T1000 (cell line): ENCODE measurements at places on chromosomes 3 and 15.

DNA sequence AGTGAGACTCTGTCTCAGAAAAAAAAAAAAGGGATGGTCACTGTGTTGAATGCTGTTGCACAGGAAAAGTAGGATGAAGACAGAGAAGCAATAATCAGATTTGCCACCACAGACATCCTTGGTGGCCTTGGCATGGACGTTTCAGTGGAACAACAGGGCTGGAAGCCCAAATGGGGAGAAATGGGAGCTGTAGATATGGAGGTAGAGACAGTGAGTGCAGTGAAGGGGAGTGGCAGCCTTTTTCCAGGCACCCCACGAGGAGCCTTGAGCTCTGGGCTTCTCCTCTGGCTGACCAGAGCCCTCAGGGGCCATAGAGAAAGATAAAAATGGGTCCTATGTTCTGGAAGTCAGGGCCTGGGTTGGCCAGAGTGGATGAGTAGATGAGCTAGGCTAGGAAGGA lies 12.3 kb upstream of the DOCK3 start:
- no peak for DNase-seq

GRCh38 chr3:25817107-25817506 lies 27.2 kb downstream of the OXSM start:
- DNase-seq, result no peak

GRCh38 chr15:52206446-52206845 lies 15.3 kb upstream of the GNB5 start:
- no peak for DNase-seq

GRCh38 chr3:190533511-190534281 lies 19.8 kb downstream of the IL1RAP start:
- DNase-seq, result peak; percentile 61

- peak; percentile 8 for DNase-seq
These were observed 195.9 kb upstream of the LRRN1 start for GRCh38 chr3:3603351-3603750.

DNA sequence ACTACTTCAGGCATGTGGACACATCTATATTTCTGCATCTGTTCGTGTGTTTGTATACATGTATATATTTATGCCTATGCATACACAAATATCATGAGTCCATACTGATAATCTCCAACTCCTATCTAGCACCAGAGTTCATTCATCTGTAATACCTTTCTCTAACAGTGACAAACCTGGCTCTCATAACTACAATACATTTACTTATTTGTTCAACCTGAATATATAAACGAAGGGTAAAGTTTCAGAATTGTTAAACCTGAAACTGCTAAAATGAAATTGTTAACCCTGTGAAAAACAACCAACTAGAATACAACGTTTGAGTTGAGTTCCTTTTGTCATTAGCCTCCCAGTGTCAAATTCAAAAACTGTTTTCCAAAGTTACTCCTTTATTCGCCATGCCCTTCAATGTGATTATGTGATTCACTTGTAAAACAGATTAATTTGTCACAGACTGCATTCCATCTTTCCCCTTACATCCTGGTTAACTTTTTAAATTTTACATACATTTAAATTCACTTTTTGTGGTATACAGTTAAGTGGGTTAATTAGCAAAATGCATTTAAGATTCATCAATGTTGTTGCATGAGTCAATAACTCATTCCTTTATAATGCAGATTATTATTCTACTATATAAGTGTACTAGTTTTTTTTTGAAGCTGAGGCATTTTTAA lies 58.5 kb downstream of the PIK3R4 start:
- no peak for DNase-seq

DNA sequence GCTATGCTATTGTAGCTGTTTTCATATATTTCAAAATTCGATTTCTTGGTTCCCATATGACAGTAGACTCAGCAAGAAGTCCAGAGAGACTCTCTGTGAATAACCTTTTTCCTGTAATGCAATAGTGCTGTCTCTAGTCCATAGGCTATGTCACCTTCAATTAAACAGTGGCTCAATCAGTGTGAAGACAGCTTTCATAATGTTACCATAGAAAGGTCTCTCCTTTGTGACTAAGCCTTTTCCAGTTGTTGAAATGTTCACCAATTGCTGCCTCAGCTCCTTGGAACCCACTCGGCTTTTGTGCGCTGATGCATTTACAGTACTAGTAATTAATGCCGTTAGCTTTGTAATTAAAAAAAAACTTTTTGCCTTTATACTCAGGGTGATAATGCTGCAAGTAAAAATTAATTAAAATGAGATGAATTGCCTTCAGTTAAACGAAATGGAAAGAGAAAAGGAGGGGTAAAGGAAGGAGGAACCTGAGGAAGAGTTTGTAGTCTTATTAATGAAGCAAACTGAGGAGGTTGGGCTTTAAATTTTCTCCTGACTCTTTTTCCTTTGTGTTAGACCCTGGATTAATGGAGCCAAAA lies 214.8 kb downstream of the LSAMP start:
- no peak for DNase-seq

DNA sequence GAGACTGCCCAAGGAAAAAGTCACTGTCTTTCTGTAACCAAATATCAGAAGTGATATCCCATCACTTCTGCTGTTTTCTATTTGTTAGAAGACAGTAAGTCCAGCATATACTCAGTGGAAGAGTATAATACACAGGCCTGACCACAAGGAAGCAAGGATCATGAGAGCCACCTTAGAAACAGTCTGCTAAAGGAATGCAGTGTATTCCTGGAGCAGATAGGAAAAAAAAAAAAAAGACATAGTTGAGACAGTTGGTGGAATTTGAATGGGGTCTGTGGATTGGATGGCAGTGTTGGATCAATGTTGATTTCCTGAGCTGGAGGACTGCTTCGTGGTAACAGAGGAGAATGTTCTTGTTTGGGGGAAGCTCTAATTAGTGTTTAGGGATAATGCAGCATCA lies 26.5 kb upstream of the FBXL2 start:
- no peak for DNase-seq

GRCh38 chr3:14300721-14301399 lies 101.5 kb upstream of the SLC6A6 start:
- DNase-seq, result no peak

- no peak for DNase-seq
These were observed 116.1 kb upstream of the CMC1 start for GRCh38 chr3:28125342-28125741.

- no peak for DNase-seq
These were observed 246.8 kb upstream of the ALCAM start for GRCh38 chr3:105119801-105120340.

GRCh38 chr15:40695469-40695890 lies 506 bp downstream of the RAD51 start:
- DNase-seq, result no peak

GRCh38 chr3:134201201-134202130 lies 49.2 kb downstream of the RYK start:
- peak; percentile 7 for DNase-seq

DNA sequence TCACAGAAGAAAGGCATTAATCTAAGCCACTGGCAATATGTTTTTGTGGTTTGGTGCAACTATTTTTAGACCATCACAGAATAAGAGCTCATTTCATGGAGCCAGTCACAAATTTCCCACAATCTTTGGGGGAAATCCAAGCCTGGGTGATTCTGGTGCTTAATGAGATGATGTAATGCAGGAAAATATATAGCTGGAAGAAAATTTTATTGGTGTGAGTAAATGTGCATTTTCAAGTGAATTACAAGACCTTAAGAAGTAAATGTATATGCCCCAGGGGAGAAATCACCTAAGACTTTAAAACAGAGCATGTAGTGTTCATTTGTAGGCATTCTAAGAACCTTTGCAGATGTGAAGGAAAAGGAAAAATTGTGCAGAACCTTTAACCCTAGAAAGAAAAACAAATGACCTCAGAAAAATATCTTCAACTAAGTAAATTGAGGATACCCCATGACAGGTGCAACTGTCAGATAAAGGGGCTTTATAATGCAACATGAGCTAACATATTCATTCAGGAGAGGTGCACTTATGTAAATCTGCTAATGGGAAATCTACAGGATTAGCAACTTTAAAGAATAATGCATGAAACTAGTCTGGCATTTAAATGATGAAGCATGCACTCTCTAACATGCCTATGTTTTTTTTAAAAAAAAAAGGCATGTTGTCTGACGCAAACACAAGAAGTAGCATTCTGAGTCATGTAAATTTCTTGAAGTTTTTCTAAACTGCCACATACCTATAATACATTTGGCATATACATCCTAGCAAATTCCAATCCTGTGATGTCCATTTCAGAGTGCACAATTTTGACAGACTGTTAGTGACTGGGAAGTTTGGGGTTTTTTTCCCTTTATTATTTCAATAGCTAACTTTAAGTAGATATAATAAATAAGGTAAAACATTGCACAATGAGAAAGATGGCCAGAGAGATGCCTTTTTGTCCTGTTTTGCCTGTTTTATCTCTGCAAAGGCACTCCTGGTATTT lies 105.1 kb downstream of the MEX3B start:
- no peak for DNase-seq

GRCh38 chr3:157775446-157775845 lies 272.2 kb upstream of the VEPH1 start:
- no peak for DNase-seq

GRCh38 chr15:56034514-56034913 lies 41.1 kb upstream of the NEDD4 start:
- DNase-seq, result no peak

GRCh38 chr15:68228143-68228970 lies 1.2 kb downstream of the CLN6 start:
- no peak for DNase-seq

GRCh38 chr15:31358957-31359701 lies 32.5 kb downstream of the KLF13 start:
- DNase-seq, result no peak

GRCh38 chr3:72134989-72135451 lies 350.1 kb upstream of the PROK2 start:
- DNase-seq, result no peak

- no peak for DNase-seq
These were observed 59.4 kb upstream of the TFRC start for GRCh38 chr3:196141052-196141865.

- DNase-seq, result no peak
These were observed 70.7 kb downstream of the SRGAP3 start for GRCh38 chr3:9178697-9179096.

DNA sequence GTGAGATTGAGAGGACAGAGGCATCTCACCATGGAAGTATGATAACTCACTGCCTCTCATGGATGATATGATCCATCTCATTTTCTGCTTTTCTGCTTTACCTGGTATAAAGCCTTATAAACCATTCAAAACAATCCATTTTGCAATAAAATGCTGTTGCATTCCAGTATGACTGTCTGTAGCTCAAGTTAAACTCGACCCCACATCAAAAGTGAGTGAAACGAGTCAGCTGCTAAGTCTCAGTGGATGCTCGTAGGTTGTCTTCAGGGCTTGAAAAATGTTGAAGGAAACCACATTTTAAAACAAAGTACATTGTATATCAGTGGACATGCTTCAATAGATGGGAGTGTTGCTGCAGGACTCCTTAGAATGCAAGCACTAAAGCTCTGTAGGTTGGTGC lies 839.0 kb downstream of the TUSC7 start:
- DNase-seq, result no peak

- no peak for DNase-seq
These were observed 4.3 kb downstream of the SLCO3A1 start for GRCh38 chr15:91857772-91858171.

GRCh38 chr3:127206611-127207516 lies 13.9 kb downstream of the PRR23E start:
- no peak for DNase-seq

GRCh38 chr3:64410226-64410625 lies 185.0 kb upstream of the PRICKLE2 start:
- no peak for DNase-seq

DNA sequence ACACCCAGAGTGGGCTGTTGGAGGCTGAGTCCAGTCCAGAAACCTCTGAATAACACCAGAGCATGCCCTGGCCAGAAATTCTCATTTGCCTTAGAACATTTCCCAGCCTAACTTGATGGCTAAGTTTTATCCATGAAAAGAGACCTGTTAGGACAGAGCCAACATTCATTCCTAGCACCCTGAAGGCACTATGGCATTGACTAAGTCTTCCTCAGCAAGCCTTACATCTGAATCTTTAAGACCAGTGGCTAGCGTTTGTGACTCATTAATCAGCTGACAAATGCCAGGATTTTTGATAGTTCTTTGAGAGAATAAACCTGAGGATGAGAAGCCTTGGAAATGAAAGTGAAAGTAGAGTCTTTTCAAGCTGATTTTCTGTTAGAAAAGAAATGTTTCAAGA lies 1087.1 kb upstream of the ALCAM start:
- no peak for DNase-seq

DNA sequence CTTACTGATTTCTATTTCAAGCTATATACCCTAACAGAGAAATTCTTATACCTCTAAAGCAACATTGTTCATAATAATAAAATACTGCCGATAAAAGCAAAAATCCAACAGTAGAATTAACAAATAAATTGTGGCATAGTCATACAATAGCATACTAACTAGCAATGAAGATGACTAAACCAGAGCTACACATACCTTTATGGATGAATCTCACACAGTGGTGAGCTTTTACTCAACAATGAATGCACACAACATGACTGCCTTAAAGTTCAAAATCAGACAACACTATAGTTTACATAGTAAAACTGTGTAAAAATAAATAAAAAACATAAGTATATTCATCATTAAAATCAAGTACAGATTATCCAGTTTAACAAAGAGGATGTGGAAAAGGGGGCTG lies 99.1 kb downstream of the NR1I2 start:
- DNase-seq, result no peak

DNA sequence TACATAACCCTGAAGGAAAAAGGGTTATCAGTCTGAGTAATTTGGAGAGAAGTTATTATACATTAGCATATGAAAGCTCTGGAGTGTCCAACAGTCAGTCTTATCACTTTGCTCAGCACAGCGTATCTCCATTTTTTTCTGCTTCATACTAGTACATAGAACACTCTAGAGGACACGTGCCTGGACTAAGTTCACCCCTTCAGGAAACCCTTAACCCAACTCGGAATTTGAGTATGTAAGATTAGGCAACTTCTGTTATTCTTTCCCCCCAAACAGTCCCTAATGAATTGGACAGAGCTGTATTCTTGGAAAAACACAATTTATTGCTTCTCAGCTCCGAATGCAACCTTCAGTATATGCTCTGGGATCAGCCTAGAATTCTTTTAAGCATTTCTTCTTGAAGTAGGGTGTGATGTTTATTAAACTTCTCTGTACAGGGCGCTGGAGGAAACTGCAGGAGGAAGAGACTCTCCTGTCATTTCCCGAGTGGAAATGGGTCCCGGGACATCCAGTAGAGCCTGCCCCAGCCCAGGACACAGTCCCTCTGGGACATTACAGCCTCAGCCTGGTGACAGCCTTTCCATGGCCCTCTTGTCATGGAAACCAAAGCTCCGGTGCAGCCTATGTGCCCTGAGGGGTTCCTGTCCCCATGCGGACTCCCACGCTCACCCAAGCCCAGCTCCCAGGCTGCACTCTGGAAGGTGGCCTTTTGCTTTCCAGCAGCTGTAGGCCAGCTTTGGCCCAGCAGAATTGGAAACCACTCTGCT lies 37.3 kb upstream of the CMTM8 start:
- DNase-seq, result no peak

DNA sequence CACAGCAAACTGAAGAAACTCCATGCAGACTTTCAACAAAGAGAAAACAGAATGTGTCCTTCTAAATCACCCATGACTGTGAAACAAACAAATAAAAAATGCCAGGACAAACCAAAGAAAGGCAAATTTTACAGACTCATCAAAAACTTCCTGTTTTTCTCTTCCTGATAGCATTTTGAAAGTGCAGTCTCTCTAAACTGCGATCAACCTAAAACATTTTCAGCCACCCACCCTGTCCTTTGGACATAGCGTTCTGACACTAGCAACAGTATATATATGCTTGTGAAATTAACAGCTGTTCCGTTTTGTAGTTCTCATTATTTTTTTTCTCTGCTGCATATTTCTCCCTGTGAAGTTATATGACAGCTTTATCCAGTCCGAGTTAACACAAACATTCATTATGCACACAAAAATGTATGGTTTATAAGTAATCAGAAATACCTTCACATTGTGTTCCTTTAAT lies 151.7 kb downstream of the FBN1 start:
- no peak for DNase-seq
